GM12891 (cell line): ENCODE measurements at places on chromosomes 2 and 18.

- no peak for DNase-seq
These were observed 25.5 kb downstream of the CHST10 start for GRCh38 chr2:100391735-100392515.

DNA sequence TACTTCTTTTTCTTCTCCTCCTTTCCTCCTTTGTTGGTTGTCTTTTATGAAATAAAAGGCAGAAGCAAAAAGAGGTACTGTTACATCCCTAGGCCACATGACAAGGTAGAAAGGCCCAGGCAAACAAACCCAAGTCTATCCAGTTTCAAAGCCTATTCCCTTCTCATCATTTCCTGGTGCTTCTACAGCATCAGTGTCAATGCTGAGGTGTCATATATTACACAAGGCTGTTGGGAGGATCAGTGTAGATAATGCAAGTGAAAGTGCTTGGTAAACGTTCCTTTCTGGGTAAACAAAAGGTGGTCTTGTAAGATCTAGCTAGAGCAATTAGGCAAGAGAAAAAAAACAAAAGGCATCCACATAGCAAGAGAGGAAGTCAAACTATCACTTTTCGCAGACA, 64.9 kb downstream of the EVA1A start:
- no peak for DNase-seq

GRCh38 chr2:225531559-225531958, 132.0 kb downstream of the NYAP2 start:
- DNase-seq = no peak

DNA sequence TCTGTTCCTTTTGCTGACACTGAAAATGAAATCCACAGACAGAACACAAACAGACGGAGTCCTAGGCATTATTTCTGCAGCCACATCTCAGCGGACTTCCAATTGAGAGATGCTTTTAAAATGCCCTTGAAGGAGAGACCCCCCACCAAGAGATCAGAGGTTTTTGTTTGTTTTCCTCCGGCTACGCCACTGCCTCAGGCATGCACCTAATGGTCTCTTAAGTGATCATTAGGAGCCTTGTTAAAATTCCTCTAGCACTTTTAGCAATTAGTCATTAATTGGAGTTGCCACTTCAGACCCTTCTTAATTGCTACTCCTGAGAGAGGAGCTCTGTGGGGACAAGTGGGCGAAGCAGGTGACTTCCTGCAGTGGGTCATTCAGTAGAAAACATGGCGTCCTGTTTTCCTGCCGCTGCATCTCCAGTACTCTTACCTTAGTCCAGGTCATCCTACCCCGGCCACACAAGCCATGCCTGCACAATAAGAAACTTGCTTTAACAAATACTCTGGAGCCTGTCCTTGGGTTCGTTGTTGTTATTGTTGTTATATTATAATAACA, 257.7 kb upstream of the CHAC2 start:
- no peak for DNase-seq

- DNase-seq = no peak
These were observed 40.8 kb downstream of the ATOH8 start for GRCh38 chr2:85794491-85795121.

- DNase-seq = no peak
These were observed 901.4 kb downstream of the DCDC2C start for GRCh38 chr2:4604767-4605166.

DNA sequence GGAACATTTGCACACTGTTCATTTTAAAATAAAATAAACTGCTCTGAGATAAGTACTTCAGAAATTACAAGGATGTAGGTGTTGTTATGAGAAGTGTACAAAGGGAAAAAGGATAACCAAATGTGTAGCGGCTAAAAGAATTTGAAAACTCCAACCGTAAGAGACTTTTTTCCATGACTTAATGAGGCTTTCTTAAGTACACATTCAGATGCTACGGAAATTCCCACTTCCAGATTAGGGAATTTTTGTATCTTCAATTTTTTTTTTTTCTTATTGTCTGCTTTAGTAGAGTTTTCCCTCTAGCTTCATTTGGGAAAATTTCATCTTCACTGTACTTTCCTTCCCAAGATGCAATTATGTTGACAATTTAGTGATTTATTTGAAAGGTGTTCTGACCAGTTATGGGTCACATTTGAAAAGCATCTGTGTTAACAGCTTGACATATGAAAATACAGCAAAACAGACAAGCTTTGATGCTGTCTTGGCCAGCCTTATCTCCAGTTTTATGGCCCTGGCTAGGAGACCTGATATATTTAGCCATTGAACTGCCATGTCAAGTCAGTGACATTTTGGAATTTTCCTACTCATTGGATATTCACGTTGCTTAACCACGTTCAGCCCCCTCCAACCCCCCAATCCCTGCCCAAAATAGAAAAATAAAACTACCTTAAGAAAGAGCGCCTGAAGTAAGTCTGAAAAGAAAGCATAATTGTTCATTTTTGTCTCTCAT, 105.6 kb downstream of the FEZ2 start:
- DNase-seq = no peak

GRCh38 chr2:104781151-104781550, 72.8 kb upstream of the POU3F3 start:
- no peak for DNase-seq

GRCh38 chr2:42281416-42282081, 79.5 kb downstream of the COX7A2L start:
- DNase-seq = no peak

DNA sequence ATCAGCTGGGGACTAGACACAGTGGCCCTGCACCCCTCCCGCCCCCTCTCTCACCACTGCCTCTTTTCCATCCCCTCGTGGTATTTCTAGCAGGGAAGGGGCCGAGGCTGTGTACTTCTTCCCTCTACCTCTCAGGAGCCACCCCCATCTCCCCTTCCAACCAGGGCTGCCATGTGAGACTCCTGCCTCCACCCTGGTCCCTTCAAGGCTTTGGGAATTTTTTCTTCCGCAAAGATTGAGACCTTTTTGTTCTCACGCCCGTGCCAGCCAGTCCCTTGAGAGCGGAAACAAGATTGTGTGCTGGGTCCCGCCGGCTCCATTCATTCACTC, 39.1 kb downstream of the LPIN1 start:
- no peak for DNase-seq

DNA sequence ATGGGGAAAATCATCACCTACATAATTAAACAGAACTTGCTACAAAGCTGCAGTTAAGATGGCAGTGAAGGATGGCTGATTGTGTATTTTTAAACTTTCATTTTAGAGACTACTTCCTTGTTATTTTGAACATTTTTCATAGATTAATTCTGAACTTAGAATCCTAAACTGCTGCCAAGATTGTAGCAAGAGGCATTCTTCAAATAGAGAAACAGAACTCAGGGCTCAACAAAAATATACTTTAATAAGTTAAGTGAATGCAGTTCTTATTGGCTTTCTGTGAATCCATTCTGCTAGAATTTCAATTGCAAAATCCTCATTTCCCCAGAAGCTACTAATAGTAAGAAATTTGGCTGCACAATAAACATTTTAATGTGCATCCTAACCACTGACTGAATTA, 160.3 kb downstream of the L3MBTL4 start:
- DNase-seq = no peak

DNA sequence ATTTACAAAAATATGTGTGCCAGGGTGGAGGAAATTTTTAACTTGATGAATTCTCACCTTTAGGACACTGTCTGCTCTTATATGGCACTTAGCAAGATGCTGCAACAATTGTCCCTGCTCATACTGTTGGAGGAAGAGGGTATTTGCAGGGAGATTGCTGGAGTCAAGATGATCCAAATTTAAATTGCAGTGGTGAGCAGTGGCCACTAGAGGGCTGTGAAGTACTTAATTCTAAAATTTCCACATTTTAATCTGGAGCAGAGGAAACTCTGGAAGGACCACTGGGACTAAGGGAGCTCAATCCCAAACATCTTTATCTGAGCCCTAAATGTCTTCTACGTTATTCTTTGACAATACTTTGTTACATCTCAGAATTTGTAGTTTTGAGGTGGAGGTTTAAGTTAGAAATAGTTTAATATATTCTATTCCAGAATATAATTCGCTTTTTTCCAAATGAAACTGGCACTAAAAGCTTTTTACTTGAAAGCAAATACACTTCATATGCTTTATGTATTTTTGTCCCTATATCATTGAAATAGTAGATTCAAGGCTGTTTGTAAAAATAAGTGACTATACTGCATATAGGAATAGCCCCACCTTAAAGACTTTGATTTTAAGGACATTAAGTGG, 33.0 kb upstream of the PTH2R start:
- DNase-seq = peak; percentile 29

- DNase-seq = no peak
These were observed 140.3 kb downstream of the KLHL29 start for GRCh38 chr2:23525137-23525765.

DNA sequence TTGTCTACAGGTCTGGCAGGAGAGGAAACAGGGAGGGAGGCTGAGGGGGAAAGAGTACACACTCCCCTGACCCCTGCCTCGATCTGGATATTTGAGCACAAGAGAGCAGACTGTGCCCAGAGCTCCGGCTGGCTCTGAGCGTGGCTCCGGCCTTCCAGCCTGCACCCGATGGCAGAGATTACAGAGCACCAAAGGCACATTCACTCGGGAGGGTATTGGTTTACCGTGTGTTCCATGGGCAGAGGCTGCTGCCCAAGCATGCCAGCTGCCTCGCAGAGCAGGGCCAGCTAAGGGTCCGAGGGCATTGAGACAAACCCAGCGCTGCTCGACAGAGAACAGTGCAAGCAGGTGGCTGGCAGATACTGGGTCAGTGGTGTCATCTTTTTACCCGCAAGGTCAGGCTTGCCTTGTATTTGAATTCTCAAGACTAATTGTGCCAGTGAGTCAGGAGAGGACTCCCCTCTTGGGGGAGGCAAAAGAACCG, 132.2 kb downstream of the TNS1 start:
- no peak for DNase-seq

DNA sequence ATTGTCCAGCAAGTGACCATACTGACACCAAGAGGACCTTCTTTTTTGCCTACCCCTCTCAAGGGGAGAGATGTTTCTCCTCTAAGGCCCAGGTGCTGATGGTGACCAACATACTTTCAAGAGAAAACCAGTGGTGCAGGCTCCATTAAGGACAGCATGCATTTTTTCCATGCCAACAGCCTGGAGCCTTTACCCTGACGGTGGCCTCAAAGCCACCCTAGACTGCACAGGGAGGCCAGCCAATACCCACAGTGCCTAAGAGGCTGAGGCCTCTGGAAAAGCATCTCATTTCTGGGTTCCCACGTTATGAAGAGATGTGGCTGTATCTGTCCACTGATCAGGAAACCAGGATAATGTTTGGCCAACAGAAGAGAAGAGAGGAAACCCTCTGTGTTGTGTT, 19.3 kb downstream of the SPRED2 start:
- no peak for DNase-seq

DNA sequence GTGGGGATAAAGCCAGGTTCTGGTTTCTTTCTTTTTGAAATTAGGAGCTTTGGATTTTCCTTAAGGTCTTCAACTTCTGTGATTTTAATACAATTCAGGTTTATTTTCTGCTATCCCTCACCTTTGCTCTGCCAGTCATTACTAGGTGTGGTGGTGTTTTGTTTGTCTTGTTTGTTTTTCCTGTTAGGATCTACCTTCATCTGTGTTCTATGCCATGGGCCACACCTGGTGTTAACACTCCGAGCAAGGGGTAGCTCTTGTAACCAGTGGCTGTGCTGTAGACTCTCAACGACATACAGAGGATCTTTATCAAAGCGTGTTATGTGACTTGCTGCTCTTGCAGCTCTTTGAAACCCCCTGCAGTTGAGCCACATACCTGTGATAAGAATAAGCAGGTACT, 38.6 kb downstream of the MGAT5 start:
- no peak for DNase-seq

DNA sequence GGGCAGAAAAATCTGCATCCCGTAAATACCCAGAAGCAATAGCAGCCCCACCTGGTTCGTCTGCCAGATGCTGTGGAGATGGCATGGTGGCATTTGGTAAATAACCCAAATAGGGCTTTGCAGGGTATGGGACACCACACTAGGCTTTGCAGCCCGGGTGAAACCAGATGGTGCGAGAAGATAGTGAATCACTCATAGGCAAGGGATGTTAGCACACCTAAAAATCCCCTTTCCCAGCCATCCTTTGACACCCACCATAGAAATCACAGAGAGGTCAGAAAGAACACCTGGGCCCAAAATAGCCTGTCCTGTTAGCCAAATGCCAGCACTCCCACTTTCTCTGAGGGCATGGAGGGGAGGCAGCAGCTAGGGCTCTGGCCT, 47.6 kb downstream of the BCL11A start:
- DNase-seq = no peak

- DNase-seq = no peak
These were observed 709.1 kb downstream of the LRRTM4 start for GRCh38 chr2:76813084-76813483.

- peak; percentile 8 for DNase-seq
These were observed 77.0 kb downstream of the MBD2 start for GRCh38 chr18:54147439-54147838.

DNA sequence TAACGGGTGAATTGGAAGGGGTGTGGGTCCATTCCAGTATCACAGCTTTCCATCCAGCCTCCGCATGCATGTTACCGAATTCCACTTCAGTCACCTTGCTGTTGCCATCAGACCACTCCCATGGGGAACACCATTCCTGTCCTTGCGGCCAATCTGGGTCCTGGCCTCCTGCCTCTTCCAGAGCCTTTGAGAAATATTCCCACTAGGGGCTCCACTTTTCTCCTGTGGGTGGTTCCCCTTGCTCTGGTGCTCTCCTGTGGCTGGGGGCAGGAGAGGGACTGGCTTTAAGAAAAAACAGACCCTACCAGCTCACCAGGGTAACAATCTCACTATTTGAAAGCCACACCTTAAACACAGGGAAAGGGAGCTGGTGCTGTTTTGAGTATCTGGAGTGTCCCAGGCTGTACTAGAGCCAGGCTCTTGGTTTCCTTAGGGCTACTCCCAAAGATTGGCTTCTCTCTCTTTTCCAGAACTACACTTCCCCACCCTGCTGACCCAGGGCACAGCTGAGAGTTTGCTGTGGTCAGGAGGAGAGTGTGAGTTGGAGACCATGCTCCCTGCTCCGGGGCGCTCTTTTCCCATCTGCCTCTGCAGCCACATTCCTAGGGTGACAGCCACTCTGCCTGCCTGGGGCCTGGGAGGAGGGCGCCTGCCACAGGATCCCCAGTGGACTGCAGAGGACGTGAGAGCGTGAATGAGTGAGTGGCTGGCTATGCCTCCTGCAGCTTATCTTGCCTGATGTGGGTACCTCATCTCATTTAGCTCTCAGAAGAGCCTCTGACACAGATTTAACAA, 460.8 kb upstream of the HS6ST1 start:
- DNase-seq = no peak

- no peak for DNase-seq
These were observed 63.8 kb downstream of the SETBP1 start for GRCh38 chr18:44744161-44745121.

DNA sequence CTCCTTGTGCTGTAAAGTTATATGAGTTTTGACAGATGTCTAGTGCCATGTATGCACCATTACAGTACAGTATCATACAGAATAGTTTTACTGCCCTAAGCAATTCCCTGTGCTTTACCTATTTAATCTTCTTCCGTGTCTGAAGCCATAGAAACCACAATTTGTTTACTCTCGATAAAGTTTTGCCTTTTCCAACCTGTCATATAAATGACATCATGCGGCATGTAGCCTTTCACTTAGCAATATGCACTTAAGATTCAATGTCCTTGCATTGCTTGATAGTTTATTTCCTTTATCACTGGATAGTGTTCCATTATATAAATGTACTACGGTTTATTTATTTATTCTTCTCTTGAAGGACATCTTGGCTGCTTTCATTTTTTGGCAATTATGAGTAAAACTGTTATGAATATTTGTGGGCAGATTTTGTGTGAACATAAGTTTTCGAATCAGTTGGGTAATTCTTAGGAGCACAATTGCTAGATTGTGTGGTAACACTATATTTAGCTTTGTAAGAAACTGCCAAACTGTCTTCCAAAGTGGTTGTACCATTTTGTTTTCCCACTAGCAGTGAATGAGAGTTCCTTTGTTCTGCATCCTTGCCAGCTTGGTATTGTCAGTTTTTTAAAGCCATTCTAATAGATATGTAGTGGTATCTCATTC, 136.8 kb upstream of the MAP3K20 start:
- DNase-seq = no peak
